ENCODE measurements at places on chromosomes 2 and 18.
A peak's percentile ranks its signal among the peaks of the same experiment; 100 is the strongest.

GRCh38 chr2:85978883-85979780 lies 90.3 kb upstream of the ST3GAL5 start:
- no peak for DNase-seq

DNA sequence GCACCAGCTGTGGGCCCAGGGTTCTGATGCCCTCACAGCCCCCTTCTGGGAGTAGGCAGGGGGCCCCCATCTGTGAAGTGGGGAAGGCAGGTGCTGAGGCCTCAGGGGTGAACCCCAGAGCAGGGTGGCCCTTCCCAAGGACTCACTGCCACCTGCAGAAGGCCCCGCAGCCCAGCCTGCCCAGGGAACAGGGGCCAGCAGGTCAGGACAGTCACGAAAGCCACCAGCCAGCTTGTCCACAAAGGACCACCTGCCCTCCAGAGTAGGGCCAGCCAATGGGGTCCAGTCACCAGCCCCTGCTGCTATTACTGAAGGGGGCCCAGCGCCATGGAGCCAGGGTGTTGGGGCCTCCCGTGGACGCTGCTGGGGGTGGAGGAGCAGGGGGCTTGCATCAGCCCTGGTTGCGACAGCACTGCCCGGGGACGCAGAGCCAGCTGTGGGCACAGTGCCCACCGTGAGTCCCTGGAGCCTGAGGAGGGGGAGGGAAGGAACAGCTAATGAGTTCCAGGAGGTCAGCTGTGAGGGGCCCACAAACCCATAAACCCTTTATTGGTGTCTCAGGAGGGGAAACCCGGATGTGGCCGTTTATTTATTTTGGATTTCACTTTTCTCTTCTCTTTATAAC lies 11.5 kb upstream of the SNED1 start:
- no peak for DNase-seq

- DNase-seq: no peak
These were observed 5.6 kb upstream of the WDFY1 start for GRCh38 chr2:223950448-223951347.

DNA sequence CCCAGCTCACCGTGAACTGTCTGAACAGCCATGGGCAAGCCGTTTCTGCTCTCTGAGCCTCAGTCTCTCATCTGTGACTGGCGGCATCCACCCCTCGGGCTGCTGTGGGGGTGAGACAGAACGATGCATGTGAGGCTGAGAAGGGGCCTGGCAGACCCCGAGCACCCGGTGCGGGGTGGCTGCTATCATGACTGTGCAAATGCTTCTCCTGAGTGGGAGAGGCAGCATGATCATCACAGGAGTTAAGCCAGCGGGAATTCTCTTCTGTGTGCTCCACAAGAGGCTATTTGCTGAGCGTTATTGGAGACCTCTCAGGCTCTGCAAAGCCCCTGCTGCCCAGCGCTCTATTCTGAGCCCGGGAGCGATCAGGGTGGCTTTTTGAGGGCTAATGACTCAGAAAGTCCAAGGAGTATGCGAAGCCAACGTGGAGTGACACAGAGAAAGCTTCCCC lies 45.8 kb upstream of the ID2 start:
- no peak for DNase-seq

DNA sequence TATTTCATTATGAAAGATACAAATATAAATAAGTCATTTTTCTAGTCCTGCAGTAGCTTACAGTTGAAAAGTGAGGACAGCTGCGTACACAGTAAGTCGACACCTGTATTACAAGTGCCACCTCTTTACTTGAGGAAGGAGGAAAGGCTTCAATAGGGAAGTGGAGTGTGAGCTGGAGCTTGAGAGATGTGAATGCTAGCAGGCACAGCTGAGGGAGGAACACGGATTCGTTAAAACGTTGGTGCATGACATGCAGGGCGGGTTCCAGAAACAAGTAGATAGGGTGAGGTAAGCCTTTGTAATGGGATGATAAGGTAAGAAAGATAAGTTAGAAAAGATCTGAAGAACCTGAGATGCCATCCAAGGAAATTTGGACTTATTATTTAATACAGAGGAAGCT lies 98.1 kb upstream of the CSRNP3 start:
- peak; percentile 18 for DNase-seq

GRCh38 chr2:120396013-120396860 lies 50.3 kb downstream of the INHBB start:
- DNase-seq: peak; percentile 89

DNA sequence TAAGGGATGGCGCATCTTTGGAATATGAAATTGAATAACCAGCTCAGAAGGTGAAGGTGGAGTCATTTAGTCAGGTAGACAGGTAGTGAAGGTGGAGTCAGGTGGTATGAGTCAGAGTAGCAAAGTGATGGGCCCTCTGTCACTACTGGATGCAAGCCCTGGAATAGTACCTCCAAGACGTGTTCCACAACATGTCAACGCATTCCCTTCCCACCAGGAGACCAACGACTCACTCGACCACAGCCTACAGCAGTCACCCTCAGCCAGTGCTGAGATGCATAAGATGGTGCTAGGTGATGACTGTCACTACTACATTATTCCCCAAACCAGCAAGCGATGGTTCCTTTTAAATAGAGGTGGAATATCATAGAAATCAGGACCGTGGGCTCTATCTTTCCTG lies 6.8 kb downstream of the CPLX4 start:
- DNase-seq: no peak

DNA sequence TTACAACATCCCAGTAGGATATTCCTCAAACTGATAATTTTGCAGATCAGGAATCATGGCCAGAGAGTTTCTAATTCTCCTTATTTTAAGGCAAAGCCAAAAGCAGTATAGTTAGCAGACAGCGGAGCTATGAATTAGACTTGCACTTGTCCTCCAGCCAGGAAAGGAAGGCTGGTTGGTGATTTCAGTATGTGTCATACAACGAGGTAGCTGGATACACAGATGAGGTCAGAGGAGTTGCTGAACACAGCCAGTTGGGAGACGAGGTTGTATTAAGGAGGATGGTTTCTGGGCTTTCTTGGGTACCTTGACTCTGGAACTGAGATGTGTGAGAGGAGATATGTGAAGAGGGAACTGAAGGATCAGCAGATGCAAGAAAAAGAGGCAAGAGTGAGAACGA lies 185.2 kb downstream of the SOX11 start:
- DNase-seq: no peak

DNA sequence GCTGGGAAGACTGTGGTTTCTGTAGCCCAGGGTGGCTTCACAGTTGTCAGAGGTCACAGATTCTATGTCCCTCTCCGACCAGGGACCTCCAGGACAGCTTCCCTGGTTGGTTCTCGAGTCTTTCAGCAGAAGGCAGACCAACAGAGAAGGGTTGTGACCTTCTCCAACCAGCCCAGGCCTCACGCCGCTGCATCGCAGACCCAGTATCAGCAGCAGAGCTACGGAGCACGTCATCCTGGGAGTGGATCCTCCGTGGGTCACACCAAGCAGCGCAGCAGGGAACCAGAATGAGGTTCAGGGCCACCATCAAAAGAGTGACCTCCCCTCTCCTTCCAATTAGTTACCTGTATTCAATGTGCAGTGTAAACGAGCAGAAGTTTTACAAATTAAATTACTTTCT lies 49.3 kb downstream of the ST3GAL5 start:
- no peak for DNase-seq

DNA sequence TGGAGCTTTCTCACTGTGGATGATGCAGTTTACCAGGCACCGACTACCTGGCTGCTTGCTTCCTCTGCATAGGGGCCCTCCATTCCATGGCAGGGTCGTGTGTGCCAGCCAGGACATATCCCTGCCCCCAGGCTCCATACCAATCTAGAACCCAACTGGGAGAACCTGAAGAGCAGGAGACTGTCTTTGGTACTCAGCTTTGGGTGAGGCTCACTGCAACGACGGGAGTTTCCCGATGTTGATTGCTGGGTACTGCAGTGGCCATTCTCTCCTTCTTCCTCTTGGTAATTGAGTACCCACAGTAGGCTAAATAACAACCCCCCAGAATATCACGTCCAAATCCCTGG lies 133.3 kb upstream of the SERTAD2 start:
- no peak for DNase-seq

DNA sequence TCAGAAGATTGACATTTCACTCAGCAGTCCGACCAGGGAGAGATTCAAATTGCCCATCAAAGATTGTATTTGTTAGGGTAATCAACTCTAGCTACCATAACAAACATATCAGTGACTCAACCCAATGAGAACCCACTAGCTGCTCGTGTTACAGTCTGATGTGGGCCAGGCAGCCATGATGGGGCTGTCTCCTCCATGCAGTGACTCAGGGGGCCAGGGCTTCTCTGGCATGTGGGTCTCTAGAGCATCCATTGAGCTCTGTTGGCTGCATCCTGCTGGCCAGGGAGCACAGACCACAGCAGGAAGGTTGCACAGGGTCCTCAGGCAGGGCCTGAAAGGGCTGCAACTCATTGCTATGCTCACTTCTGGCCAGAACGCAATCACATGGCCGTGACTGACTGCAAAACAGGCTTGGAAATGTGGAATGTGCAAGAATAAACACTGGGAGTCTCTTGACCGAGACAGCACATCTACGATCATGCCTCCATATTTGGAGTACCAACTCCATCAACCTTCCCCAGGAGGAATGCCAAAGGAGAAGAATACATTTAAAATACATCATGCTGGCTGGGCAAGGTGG lies 216.8 kb downstream of the EIPR1 start:
- no peak for DNase-seq

GRCh38 chr18:65938592-65939372 lies 188.0 kb downstream of the CDH7 start:
- peak; percentile 75 for DNase-seq

DNA sequence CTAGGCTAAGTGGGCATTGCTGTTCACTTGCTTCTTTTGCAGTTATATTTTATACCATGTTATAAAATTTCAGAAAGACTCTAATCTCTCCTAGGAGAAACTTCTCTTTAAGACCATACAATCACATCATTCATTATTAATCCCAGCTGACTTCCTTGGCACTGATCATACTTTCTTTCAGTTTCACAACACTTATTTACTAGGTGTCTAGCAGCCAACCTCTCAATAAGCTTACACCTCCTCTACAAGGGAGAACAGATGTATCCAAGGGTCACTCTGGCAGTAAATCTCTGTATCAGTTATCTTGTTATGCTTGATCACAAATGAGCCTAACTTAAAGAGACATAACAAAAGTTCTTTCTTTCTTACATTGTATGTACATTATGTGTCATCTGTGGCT lies 69.8 kb upstream of the EPB41L5 start:
- DNase-seq: peak; percentile 90

GRCh38 chr18:62660691-62661090 lies 54.6 kb upstream of the PHLPP1 start:
- no peak for DNase-seq

- DNase-seq: peak; percentile 87
These were observed 1268.3 kb upstream of the ACVR2A start for GRCh38 chr2:146576339-146577111.

DNA sequence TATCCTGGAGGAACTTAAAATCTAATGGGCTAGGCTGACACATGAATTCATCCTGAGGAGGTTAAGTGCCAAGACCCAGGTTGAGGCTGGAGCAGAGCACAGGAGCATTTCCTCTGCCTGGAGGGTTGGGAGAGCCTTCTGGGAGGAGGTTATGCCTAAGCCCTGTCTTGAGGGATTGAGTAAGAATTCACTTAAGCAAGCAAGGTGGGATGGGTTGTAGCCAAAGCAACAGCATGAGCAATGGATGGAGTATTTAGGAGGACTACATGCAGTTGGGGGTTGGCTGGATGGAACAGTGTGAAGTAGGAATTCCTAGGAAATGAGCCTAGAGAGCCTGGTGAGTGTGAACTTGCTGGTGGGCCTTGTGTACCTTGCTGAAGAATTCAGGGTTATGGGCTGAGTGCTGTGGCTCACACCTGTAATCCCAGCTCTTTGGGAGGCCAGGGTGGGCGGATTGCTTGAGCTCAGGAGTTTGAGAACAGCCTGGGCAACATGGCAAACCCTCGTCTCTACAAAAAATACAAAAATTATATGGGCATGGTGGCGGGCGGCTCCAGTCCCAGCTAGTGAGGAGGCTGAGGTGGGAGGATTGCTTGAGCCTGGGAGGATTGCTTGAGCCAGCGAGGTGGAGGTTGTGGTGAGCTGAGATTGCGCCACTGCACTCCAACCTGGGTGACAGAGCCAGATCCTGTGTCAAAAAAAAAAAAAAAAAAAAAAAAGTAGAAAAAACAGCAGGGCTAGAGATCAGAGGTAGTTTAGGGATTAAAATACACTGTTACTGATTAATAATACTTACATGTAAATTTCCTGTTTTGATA lies 22.2 kb downstream of the TANC1 start:
- no peak for DNase-seq

DNA sequence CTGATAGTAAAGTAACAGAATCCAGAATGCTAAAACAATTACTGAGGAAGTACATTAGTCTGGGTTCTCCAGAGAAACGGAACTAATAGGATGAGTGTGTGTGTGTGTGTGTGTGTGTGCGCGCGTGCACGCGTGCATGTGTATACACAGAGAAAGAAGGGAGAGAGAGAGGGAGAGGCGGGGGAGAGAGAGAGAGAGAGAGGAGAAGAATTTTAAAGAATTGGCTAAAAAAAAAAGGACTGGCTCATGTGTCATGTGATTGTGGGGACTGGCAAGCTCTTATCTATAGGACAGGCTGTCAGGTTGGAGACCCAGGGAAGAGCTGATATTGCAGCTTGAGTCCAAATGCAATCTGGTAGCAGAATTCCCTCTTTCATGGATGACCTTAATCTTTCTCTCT lies 976.2 kb upstream of the CDH2 start:
- no peak for DNase-seq

DNA sequence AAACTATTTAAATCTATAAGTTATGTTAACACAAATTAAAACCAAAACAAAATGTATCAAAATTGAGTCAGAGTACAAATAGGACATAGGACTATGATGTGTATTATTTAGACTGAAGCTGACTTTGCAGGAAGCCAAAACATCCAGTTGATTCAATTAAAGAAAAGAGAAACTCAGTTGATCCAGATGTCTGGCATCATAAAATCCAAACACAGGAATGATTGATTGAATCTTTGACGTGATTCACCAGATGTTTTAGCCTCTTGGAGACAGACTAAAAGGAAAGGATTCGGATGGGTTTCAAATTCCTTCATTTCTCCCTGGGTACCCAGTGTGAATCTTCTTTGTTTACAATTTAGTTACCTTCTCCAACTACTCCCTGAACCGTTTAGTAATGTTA lies 272.9 kb downstream of the IRS1 start:
- DNase-seq: peak; percentile 21

DNA sequence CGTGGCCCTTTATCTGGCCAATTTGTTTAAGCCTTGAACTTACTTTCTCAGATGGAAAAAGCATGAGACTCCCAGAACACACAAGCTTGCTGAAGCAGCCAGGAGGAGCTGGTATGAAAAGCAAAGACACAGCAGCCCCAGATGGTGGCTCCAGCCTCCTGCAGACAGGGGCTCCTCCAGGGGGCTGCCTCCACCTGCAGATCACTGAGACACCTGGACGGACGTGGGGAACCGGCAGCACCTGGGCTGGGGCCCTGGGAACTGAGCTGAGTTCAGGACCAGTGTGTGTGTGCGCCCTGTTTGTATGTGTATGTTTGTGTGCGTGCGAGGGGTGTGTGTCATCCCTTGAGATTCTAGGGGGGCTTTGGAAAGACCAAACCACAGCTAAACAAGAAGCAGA lies 8.6 kb downstream of the CYS1 start:
- DNase-seq: no peak
